ENCODE measurements at places on chromosomes 16 and 17. TPM values are rescaled to one million over a fixed set of nuclear protein-coding genes. Genes with fewer than 3 reads are reported as not detected.
A peak's percentile ranks its signal among the peaks of the same experiment; 100 is the strongest.

ATP2A1 gene
- 0.90 TPM for total RNA-seq

ABCA10 gene
- 101 TPM for total RNA-seq

ABCC11 gene
- total RNA-seq: not detected

TBX6 gene
- total RNA-seq: 1.5 TPM

PMFBP1 gene
- total RNA-seq: 1.2 TPM

SPATA22 gene
- 0.60 TPM for total RNA-seq

C17orf100 gene
- total RNA-seq: 2.1 TPM

- no peak for DNase-seq
- H3K4me3 ChIP-seq: no peak overlapping the region
- no peak overlapping the region for H3K27ac ChIP-seq
- peaks cover 44% of the 10 kb centered on the region for H3K4me1 ChIP-seq
- H3K36me3 ChIP-seq: no peaks in the 10 kb centered on the region
- H3K27me3 ChIP-seq: peaks cover 2% of the 10 kb centered on the region
These were observed 4.0 kb downstream of the CIAO2B start for GRCh38 chr16:66930189-66930588.

GRCh38 chr17:82034371-82035011 lies 3.0 kb downstream of the DCXR start:
- H3K4me3 ChIP-seq: no peak overlapping the region
- no peak overlapping the region for H3K27ac ChIP-seq
- H3K4me1 ChIP-seq: peaks cover 29% of the 10 kb centered on the region
- H3K36me3 ChIP-seq: no peaks in the 10 kb centered on the region

DNA sequence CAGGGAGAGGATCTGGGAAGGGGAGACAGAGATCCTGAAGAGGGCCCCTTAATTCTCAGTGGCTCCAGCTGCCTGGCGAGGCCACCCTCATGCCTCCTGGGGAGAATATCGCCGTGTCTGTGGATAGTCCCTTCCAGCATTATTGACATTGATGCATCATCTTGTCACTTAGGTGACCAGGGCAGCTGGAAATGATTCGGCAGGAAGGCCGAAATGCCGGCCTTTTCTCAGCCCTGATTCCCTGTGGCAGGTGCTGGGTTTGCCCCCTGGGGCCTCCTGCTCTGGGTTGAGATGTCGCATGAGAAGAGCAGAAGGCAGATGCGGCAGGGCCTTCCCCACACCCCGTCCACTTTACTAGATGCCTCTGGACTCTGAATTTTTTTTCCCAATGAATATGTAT lies 89.5 kb downstream of the RAP1GAP2 start:
- no peak overlapping the region for H3K27ac ChIP-seq
- no peaks in the 10 kb centered on the region for H3K36me3 ChIP-seq
- H3K4me3 ChIP-seq: no peak overlapping the region
- H3K4me1 ChIP-seq: no peaks in the 10 kb centered on the region
- no peak for DNase-seq
- H3K27me3 ChIP-seq: no peaks in the 10 kb centered on the region

- H3K4me1 ChIP-seq: peaks cover 18% of the 10 kb centered on the region
- peak within 1 kb of the TSS; percentile 26 for H3K4me3 ChIP-seq
- H3K27me3 ChIP-seq: peaks cover 2% of the 10 kb centered on the region
- H3K36me3 ChIP-seq: no peaks in the 10 kb centered on the region
- H3K27ac ChIP-seq: peak within 1 kb of the TSS; percentile 81
- no peak for DNase-seq
These were observed at the start of gene MARVELD3 for GRCh38 chr16:71626018-71626857. MARVELD3 (plus strand) TSS chr16:71626184; CDS start chr16:71626230, 46 bp downstream.

DNA sequence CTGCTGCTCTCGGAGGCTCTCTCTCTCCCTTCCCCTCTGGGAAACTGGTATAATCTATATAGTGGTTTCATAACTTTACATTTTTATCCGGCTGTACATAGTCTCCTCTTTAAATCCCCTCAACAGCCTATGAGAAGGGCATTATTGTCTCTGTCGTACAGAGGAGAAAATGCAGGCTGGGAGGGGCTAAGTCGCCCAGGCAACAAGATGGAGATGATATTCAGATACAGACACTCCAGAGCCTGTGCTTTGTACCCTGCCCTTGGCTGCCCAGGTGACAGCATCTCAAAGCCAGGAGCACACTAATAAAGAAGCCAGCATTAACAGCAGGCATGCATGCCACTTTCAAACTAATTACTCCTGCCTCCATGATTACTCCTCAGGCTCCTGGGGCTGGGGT lies 4.7 kb upstream of the EIF1 start:
- no peak overlapping the region for H3K4me3 ChIP-seq
- H3K4me1 ChIP-seq: no peaks in the 10 kb centered on the region
- H3K27me3 ChIP-seq: no peaks in the 10 kb centered on the region
- no peak overlapping the region for H3K27ac ChIP-seq

- H3K27ac ChIP-seq: no peak overlapping the region
- no peaks in the 10 kb centered on the region for H3K27me3 ChIP-seq
- H3K4me3 ChIP-seq: no peak overlapping the region
- no peak for DNase-seq
These were observed 80.5 kb downstream of the MYH13 start for GRCh38 chr17:10292057-10292937.

GRCh38 chr17:13508896-13509295 lies 92.8 kb downstream of the HS3ST3A1 start:
- no peak overlapping the region for H3K27ac ChIP-seq
- no peaks in the 10 kb centered on the region for H3K27me3 ChIP-seq
- no peaks in the 10 kb centered on the region for H3K4me1 ChIP-seq
- no peaks in the 10 kb centered on the region for H3K36me3 ChIP-seq
- H3K4me3 ChIP-seq: no peak overlapping the region

- peaks cover 100% of the 10 kb centered on the region for H3K27me3 ChIP-seq
- no peak overlapping the region for H3K4me3 ChIP-seq
- no peaks in the 10 kb centered on the region for H3K36me3 ChIP-seq
- peaks cover 54% of the 10 kb centered on the region for H3K4me1 ChIP-seq
These were observed 787 bp downstream of the LHX1 start for GRCh38 chr17:36937959-36938565.

- no peak overlapping the region for H3K27ac ChIP-seq
- no peak overlapping the region for H3K4me3 ChIP-seq
- no peaks in the 10 kb centered on the region for H3K36me3 ChIP-seq
- H3K4me1 ChIP-seq: peaks cover 26% of the 10 kb centered on the region
- H3K27me3 ChIP-seq: no peaks in the 10 kb centered on the region
These were observed 12.8 kb downstream of the CYTH1 start for GRCh38 chr17:78769196-78769773.

- no peak for DNase-seq
- no peak overlapping the region for H3K4me3 ChIP-seq
These were observed 2.2 kb downstream of the SRL start for GRCh38 chr16:4239682-4240175.

Data from tibial nerve (tissue), 4 donors.